ENCODE measurements at places on chromosomes 13 and 19.
A peak's percentile ranks its signal among the peaks of the same experiment; 100 is the strongest.

DNA sequence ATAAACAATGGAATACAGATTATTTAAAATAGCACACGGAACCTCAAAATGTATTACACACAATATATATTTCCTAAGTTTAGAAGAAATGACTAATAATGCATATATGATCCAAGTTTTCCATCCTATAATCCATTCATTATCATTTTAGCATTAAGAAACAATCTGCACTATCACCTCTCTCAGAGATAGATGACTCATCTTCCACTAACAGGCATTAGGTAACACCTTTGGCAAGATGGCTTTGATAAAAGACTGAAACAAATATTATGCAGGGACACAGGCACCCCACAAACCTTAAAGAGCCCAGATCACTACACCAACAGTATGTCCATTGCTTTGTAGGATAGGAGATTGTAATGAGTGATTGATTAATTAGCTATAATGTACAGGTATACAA is 4.1 kb downstream of the ENOX1 start:
- DNase-seq = no peak

DNA sequence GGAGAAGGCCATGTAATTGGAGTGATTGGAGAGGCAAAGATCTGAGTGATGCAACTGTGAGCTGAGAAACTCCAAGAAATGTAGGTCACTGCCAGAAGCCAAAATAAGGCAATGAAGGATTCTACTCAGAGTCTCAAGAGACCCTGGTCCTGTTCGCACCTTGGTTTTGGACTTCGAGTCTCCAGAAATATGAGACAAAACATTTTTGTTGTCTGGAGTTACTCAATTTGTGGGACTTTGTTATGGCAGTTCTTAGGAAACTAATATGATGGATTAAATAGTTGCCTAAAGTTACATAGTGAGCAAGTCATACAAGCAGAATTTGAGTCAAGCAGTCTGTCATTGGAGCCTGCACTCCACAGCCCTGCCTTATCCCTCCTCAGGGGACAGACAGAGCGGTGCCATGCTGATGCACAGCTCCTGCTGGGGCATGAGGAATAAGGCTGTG is 104.2 kb downstream of the ITGBL1 start:
- DNase-seq = no peak

GRCh38 chr13:30255696-30256095 is 51.7 kb downstream of the KATNAL1 start:
- DNase-seq = no peak

DNA sequence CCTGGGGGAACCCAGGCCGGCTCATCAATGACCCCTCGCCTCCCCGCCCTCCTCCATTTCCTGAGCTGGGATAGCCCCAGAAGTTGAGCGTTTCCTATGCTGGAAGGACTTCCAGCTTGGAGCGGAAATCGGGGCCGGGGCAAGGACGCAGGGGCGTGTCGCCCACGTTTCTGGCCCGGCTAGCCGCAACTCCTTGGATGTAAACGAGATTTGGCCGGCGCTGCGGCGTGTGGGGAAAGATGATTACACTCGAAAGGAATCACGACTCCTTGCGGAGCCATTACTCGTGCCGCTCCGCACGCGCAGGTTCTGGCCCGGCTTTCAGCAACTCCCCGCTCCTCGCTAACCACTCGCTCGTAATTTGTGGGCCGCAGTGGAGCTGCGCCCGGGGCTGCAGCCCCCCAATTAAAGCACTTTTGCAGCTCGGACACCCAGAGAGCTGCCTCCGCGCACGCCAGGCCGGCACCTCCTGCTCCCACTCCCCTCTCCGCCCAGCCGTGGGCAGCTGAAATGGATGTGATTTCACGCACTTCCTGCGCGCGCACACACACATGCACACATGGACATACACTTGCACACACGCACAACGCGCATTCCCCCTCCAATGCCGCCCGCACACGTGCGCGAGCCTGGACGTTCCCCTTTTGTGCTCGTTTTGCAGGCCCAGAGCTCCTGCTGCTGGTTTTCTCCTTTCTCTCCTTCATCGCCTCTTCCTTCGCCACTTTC is 15.7 kb downstream of the ZIC5 start:
- DNase-seq = no peak

GRCh38 chr13:103935117-103935516 is 868.9 kb upstream of the SLC10A2 start:
- no peak for DNase-seq

DNA sequence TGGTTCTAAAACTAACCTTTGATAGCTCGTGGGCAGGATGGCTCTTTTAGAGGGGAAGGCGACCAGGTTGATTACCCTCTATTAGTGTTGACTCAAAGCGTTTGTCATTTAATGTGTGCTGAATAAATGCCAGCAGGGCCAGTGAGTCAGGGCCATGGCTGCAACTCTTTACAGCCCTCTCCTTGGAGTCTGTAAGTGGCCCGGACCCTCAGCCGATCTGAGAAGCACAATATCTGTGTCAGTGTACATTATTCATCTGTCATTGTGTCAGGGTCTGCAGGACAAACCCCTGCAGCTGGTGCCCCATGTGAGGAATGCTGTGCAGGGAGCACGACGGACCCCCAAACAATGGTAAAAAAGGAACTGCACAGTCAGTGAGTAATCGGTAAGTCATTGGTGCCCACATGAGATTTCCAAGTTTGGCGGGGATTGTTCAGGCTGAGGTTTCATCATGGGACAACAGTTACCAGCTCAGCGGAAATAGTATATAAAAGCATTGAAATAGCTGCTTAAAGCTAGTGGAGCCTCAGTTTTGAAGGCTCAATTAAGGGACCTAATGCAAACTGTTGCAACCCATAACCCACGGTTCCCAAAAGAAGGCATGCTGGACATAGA is 139.1 kb downstream of the ZNF675 start:
- DNase-seq = no peak

DNA sequence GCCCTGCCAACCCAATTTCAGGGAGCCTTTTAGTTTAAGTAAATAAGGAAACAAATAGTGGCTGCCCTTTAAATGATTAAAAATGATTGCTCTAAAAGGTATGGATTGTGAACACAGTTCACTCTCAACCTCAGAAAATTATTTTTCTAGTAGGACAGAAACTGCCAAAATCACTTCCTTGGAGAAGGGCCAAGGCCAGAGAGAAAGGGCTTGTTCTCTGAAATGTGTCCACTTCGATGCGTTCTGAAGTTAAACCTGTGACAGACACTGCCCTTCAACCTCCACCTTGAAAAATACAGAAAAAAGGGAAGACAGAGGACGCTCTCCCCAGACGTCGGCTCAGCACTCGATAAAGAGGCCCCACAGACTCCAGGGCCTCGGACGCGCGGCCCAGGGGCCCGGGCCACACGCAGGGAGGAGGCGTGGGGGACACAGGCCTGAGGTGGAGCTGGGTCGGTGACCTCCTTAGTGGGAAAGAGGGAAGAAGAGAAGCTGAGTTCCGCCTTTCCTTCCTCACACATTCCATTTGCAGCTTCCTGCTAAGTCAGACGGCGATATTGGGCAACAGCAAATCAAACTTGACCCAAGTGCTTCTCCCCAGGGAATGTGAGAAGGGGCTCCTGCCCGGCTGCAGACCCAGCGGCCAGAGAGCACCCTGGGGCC is 63.6 kb downstream of the RASA3 start:
- DNase-seq = peak; percentile 65
